ENCODE measurements at places on chromosomes 6 and 20. TPM values are rescaled to one million over a fixed set of nuclear protein-coding genes. Genes with fewer than 3 reads are reported as not detected.

DNA sequence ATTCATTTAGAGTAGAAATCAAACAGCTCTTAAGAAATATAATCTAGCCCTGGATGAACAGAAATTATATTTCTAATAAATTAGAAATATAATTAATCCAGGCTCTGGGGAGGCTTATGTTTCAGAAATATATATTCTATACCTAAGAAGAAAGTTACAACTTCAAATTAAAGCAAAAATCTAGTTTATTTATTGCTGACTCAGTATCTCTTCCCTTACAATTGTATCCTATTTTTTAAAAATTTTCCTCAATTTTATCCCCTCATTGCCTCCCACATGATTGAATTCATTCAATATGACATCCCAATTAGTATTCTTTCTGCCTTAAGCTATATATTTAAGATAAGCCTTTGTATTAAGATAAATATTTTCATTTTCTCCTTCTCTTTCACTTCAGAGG, 71.4 kb downstream of the HS3ST5 start:
- no peak for DNase-seq

- no peak for DNase-seq
Observed at GRCh38 chr6:42418724-42419123, 33.0 kb downstream of the TRERF1 start.

- no peak for DNase-seq
Observed at GRCh38 chr6:137024237-137024990, 20.4 kb downstream of the IL20RA start.

The ARFRP1 gene
- total RNA-seq, result 22.9 TPM

The BPIFA2 gene
- total RNA-seq, result not detected

GRCh38 chr20:1430004-1430451, 36.6 kb downstream of the NSFL1C start:
- DNase-seq, result no peak

DNA sequence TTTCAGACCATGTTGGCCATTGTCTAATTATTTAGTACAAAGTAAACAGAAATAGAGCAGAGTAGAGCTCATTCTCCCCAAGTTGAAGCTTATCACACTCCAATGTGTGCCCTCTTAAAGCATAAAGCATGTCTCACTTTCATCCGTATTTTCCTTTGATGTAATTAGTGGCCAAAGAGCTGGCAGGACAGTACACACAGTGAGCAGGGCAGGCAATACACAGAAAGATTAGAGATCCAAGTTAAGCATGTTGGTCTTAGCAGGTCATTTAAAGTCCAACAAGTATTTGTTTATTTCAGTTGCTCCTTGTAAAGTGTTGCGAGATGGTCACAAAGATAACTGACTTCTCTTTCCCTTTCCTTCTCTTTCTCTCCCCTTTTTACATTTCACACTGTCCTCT, 47.2 kb downstream of the RFX6 start:
- no peak for DNase-seq

DNA sequence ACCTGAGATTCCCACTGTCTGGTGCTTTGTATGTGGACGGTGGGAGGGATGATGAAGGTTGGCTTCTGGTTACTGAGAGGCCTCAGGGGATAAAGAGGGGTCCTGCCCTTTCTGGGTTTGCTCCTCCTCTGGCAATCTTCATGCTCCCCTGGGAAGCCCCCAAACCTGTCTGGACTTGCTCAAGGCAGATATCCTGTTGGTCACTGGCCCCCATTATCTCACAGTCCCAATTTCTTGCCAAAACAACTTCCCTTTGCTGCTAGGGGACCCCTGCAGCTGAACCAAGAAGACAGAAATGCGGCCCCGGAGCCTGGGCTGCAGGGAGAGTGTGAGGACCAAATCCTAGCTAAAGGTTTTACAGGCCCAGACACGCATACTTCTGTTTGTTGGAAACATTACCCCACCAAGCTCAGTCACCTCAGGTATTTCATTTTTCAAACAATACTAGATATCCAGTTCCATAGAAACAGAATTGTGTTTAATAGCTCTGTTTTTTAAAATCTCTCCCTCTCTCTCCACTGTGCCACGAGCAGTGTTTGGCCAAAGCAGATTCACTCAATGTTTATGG, 63.4 kb upstream of the MRPS10 start:
- DNase-seq, result no peak

DNA sequence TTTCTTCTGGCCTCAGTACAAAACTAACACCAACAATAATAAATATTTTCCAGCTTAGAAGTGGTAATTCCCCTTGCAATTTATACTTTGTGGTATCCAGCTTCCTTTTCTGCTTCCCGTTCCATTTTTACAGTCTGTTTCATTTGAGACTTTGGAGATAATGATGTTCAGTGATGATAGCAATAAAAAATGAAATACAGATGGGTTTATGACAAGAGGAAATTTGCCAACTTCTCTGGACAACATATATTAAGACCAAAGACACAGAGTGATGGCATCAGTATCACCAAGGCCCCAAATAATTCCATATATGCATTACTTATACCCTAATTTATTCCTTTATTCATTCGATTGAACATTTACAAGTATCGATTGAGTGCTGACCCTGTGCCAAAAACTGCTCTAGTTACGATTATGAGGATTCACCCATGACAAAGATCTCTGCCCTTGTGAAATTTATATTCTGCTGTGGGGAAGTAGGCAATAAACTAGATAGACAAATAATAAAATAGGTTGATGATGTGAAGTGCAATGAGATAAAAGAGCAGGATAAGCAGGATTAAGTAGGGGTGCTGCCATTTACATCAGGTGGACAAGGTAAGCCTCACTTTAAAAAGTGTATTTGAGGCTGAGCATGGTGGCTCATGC, 18.1 kb upstream of the TASP1 start:
- no peak for DNase-seq

The PKIB gene
- total RNA-seq, result 0.59 TPM
